ENCODE measurements at places on chromosomes 5 and 9.

DNA sequence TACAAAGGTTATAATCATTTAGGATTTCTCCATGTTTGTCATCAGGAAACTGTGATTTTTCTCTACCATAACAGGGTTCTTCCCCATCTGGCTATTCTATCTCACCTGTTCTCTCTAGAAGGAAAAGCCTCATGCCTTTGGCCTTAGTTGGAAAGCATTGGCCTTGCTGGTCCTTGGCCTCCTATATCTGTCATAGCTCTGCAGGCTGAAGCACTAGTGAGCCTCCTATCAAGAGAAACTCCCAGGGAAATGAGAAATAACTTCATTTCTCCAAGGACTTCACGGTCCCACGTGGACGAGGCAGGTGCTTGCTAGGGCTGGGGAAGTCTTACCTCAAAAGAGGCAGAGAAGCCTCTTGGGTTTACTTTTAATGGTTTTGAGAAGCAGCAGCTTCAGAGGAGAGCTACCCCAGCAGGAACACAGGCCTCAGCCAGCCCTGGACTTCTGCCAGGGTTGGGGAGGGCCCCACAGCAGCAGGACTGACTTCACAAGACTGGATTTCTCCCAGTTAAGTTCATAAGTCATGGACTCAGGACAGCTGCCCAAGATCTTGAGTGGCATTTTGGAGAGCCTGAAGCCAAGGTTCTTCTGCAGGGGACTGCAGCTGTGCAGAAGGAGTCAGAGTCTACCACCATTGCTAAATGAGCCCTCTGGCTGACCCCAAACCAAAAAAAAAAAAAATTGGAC is 15.8 kb upstream of the PSAT1 start:
- no peak for DNase-seq

DNA sequence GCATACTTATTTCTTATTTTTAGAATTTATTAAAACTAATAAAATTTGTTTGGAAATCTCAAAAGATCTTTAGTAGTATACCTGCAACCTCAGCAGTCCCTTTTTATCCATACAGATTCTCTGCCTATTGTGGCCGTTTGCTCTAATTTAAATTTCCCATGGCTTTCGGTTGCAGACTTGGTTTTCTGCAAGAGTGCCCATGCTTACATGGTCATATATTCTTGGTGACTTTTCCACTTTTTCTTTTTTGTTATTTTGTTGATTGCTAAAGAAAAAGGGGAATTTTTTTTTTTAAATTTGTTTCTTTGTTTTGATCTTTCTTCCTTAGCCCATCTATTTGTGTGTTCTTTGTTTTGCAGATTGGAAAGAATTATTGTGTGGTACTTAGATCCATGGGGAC is 20.6 kb downstream of the ZCCHC7 start:
- no peak for DNase-seq

- no peak for DNase-seq
Measured at GRCh38 chr9:93365427-93366118, 85.9 kb upstream of the FAM120A start.

GRCh38 chr9:95940265-95940664 is 64.8 kb downstream of the ERCC6L2 start:
- DNase-seq: no peak

DNA sequence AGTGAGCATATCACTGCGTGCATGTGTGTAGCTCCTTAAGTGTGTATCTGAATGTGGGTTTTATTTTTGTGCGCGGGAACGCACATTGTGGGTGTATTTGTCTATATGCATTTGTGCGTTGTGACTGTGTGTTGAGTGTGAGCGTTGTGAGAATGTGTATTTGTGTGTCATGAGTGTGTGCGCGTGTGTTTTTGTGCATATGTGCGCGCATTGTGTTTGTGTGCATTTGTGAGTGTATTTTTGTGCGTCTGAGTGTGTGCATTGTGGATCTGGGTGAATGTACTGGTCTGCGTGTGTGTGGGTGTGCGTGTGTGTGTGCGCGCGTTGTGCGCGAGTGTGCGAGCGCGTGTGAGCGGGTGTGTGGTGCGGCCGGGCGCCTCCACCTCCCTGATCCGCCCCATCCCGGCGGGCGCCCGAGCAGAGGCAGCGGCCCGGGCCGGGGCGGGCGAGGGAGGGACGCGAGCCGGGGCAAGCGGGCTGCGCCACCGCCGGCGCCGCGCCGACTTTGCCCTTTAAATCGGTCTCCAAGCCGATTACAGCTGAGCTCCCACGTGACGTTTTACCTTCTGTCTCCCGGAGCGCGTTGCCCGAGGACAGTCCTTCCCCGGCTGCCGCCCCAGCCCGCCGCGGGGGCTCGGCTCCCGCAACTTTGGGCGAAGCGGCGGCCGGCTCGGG is at the start of gene RASGRF2:
TSS of gene RASGRF2 (plus strand) at position 596 of the 675 bp plus-strand sequence. CDS start 376 bp downstream, outside the sequence.
- peak; percentile 26 for DNase-seq

- peak; percentile 96 for DNase-seq
Measured at GRCh38 chr5:146446861-146447733, at the start of gene TCERG1. Gene TCERG1, plus strand, starts transcription at chr5:146447333. Its CDS starts 17 bp downstream, at chr5:146447350.
